Breast epithelium (tissue), 4 donors: ENCODE measurements at places on chromosomes 2 and 18. TPM values are rescaled to one million over a fixed set of nuclear protein-coding genes. Genes with fewer than 3 reads are reported as not detected.
A peak's percentile ranks its signal among the peaks of the same experiment; 100 is the strongest.

GRCh38 chr2:168804214-168804613 is 1.8 kb downstream of the NOSTRIN start:
- no peak for DNase-seq

GRCh38 chr18:13446024-13446423 is 227.5 kb downstream of the LDLRAD4 start:
- DNase-seq = no peak

DNA sequence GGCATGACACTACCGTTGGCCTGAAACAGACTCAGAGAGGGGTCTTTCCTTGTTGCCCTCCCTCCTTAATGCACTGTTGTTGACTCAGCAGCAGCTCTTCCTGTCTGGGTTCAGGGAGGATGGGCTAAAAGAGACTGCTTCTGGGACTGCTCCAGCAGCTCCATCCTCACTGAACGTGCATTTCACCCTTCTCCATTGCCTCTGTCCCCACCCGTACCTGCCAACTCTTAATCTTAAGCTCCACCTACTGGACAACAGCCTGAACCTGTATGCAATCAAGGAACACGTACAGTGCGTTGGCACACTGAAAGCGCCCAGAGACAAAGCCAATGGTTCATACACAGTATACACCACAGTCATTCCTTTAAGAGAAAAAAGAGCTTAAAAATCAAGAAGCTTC is 230.8 kb upstream of the RAB6C start:
- no peak for DNase-seq

DNA sequence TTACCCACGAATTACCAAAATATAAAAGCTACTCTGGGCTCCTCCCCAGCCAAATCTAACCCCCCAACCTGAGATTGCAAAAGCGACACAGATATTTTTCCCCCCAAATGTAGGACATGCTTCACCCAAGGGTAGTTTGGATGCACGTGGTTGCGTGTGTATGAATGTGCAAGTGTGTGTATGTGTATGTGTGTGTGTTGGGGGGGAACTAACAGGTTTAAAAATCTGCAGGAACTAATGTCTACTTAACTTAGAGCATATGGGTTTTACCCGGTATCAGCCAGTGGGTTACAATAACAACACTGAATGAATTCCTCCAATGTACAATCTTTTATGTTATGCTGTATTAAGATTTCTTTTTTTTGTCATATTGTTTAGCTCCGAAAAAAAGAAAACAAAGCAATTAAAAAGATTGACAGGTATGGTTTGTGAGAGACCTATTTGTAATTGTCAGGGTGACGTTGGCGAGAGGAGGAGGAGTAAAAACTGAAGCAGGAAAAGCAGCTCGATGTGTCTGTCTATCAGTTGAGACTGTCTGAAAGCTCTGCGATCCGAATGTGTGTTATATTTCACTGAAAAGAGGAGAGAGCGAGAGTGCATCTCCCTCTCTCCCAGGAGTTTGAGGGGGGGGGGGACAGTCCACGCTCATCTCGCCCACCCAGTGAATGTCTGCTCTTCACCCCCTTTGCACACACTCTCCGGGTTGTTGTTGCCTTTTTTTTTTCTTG is at the start of gene TSHZ1:
TSS of gene TSHZ1 (plus strand) at position 524 of the 728 bp plus-strand sequence. CDS start 1,080 bp downstream, outside the sequence.
- DNase-seq = peak; percentile 58

DNA sequence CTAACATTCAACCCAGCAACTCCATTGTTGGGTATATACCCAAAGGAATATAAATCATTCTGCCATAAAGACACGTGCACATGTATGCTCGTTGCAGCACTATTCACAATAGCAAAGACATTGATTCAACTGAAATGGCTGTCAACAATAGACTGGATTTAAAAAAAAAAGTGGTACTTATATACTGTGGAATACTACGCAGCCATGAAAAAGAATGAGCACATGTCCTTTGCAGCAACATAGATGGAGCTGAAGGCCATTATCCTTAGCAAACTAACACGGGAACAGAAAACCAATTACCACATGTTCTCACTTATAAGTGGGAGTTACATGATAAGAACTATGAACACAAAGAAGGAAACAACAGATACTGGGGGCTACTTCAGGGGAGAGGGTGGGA is 74.0 kb upstream of the FMNL2 start:
- no peak for DNase-seq

DNA sequence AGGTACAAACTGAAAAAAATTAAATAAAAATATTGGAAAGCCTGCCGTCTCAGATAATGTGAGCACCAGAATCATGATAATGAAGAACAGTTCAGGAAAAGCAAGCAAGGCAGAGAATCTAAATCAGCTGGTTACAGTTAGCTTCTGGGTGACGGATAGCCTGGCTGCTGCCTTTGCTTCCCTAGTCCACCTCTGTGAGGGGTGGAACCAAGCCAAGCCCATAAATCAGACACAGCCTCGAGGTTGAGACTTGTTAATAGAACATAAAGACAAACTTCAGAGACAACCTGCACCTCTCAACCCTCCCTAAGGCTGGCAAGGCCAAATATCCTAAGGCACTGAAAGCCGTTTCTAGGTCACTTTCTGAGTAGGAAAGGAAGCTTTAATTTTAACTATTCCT is 334.7 kb upstream of the SLC39A10 start:
- no peak for DNase-seq

DNA sequence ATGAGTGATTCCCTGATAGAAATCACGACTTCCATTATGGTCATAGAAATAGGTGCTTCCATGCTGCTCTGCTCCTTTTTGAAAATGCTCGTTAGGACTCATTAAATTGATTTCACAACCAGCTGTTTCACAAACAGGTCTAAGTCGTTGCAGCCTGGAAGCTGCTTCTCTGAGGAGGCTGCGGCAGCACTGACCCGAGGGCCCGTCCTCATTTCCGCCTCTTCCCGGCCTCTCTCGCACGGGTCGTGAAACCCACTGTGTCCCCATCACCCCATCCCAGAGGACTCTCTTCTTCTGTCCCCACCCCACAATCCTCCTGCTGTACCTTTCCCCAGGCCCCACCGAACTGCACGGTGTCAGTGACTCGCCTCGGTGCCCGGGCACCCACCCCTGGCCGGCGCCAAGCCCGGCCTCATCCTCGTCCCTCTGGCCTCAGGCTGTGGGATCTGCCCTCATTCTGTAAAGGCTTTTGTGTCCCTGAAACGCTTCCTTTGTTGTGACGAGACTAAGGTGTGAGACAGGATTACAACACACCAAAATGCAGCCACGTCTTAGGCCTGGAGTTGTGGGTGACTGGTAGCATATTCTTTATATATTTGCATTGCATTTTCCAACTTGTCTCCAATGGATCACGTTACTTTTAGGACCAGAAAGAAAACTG is 112.7 kb upstream of the CTDP1 start:
- peak; percentile 57 for DNase-seq

GRCh38 chr18:3015204-3015592 is 2.3 kb upstream of the LPIN2 start:
- DNase-seq = no peak

DNA sequence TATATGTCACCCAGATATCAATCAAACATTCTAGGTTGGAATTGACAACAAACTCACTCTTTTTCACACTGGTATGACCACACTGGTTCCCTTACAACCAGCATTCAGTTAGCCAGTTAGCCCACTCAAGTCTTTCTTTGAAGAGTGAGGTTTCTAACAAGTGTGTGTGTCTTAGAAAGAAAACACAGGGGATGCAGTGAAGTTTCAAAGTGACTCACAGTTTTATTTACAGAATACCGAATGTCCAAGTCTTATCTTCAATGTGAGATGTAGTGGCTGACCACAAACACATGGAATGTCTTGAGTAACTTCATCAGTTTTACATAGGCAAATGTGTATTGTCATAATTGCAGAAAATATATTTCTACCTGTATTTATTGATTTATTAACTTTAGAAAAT is 274.7 kb upstream of the HNMT start:
- DNase-seq = no peak

DNA sequence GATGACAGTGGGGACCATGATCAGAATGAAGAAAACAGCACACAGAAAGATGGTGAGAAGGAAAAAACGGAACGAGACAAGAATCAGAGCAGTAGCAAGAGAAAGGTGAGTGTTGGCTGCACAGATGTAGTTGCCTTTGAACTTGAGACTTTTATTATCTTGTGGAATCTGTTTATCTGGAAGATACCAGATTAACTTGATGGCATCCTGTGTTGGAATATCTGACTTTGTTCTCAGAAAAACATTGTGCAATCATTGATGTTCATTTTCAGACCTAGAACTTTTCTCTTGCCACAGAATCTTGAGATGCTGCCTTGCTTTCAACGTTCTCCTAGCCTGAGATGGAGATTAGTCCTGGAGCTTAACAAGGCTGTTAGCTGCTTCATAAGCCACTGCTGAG is 5.9 kb downstream of the EIF4E2 start:
- no peak for DNase-seq

GRCh38 chr2:117918608-117919007 is 95.3 kb downstream of the CCDC93 start:
- DNase-seq = no peak

DNA sequence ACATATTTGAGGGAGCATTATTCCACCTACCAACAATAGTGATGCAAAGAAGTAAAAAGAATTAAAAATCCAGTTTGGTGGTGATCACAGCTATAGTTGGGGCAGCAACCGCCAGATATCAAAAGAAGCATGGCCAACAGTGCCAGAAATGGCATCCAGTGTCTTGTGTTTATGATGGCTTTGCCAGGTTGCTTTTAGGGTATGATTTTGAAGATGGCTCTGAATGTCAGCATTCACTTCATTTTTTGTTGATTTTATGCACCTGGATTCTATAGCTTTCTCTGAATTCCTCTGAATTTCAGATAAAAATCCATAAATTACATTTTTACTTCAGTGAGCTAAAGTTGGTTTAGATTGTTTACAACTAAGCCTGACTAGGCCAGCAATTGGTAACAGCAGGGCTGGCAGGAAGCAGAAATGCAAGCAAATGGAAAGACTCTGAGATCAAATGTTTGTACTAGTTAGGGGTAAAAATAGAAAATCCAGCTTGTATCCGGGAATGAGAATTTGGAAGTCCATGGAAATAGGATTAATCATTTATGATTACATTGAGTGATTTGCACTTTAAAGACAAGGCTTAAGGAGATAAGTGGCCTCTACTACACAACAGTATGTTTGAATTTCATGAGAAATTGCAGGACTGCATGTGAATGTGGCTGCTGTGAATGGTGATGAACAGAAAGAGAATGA is 40.4 kb downstream of the COL3A1 start:
- DNase-seq = no peak

DNA sequence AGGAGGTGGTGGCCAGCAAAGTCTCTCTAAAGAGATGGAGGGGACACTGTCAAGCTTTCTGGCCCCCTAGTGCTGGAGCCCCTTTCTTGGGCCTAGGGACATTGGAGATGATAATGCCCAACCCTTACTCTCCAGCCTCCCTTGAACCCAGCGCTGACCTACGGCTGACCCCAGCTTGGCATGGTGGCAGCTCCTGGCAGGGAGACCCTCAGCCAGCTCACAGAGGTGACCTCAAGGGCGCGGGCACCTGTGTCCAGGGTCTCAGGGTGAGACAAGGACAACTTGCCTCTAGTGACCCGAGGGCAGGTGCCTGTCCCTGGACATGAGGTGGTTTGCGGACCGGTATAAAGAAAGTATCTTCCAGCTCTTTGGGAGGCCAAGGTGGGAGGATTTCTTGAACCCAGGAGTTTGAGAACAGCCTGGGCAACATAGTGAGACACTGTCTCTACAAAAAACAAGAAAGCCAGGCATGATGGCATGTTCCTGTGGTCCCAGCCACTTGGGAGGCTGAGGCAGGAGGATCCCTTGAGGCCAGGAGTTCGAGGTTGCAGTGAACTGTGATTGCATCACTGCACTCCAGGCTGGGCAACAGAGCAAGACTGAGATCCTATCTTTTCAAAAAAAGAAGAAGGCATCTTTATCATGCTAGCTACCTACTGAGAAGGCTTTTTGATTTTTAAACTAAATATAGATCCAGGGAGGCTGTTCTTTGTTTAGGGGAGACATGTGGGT is 3.3 kb upstream of the PER2 start:
- DNase-seq = no peak

- DNase-seq = peak; percentile 30
These were observed 4.8 kb downstream of the TNFRSF11A start for GRCh38 chr18:62329691-62330454.

The KCNJ3 gene
- under 0.01 TPM for total RNA-seq

The RASGRP3 gene
- total RNA-seq = 13.1 TPM

The MC5R gene
- not detected for total RNA-seq

The SRD5A2 gene
- 0.33 TPM for total RNA-seq

The FRZB gene
- 12.0 TPM for total RNA-seq

The IL1RL2 gene
- total RNA-seq = 5.9 TPM

The RNASEH1 gene
- 22.1 TPM for total RNA-seq

The TNFRSF11A gene
- 4.2 TPM for total RNA-seq
